ENCODE measurements at places on chromosomes 1 and 21.
A peak's percentile ranks its signal among the peaks of the same experiment; 100 is the strongest.

- no peak for DNase-seq
These were observed 310.0 kb upstream of the RUNX1 start for GRCh38 chr21:35359076-35359475.

GRCh38 chr1:8516793-8517556 lies 199.1 kb downstream of the SLC45A1 start:
- no peak for DNase-seq

GRCh38 chr1:246069581-246069980 lies 437.5 kb downstream of the SMYD3 start:
- DNase-seq = no peak

GRCh38 chr1:174922121-174922520 lies 77.6 kb upstream of the CACYBP start:
- no peak for DNase-seq

DNA sequence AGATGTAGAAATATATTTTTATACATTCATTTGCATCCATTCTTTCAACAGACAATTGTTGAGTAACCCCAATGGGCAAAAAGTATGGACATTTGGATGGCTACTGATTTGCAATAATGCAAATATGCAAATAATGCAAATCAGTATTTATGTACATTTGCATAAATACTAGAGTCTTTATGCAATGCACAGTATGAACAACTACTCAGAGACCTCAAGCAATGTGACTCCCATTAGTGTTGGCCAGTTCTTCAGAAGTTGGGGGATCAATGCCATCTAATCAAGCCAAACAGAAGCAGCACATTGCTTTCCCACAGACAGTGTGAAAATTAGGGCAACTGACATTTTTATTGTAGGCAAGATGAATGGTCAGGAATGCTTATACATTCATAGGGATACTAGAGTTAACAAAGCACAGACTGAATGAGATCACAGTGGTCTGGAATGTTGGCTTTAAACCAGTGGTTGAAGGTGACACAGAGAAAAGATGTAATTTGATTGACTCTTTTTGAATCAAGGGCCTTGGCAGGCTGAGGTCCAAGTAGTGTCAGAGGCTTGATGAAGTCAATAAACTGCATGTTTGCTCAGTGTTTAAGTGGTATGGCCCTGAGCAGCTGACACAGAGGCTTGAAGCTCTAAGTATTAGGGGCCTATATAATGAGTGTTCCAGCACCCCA lies 256.6 kb downstream of the CTH start:
- no peak for DNase-seq

DNA sequence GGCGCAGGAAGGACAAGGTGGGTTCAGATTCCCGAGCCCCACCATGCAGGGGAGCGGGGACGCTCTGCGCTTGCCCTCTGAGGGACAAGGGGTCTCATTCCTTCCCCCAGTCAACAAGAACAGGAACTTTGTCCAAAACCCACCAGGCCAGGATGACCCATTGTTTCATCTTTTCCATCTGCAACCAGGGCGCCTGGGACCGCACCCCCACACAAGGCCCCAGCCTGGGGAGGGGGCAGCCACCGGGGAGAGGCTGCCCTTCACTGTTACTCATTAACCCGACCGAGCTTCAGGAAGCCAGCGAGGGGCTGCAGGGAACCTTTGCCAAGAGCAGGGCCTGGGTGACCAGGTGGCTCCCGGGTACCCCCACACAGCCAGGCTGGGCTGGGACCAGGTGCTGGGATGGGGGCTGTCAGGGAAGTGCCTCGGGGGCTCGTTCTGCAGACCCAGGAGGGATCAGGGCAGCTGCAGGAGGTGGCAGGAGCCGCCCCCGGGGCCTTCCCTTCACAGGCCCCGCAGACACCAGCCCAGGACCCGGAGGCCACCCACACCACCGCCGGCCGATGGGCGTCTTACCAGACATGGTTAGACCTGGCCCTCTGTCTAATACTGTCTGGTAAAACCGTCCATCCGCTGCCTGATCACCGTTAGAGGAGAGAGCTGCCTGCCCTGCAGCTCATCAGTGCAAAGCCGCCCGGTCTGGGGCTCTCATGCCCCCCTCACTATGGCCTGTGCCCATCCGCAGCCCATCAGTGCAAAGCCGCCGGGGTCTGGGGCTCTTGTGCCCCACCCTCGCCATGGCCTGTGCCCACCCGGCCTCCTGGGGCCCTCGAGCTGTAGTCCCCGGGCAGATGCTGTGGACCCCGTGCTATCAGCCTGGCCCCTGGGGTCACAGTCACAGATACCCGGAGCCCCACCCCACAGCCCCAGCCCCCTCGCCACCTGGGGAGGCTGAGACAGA lies 4.9 kb upstream of the TTLL10 start:
- no peak for DNase-seq

DNA sequence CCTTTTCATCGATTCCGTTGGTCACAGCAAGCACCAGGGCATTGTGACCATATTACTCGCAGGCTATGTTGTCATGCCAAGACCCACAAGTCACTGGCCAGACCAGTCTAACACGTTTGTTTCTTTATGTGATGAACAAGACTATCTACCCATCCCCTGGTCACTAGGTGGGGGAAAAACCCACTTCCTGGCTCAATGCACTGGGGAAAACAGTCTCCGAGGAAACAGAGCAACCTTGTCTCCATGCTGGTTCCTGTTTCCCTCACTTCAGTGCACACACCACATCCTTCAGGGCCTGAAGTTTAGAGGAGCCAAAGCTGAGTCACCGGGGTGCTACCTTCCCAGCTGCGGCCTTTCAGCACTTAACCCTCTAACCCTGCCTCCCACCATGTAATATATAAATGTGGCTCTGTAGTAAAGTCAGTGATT lies 20.9 kb downstream of the ERICH3 start:
- DNase-seq = no peak

- DNase-seq = no peak
These were observed 220.0 kb downstream of the LBR start for GRCh38 chr1:225207791-225208190.

DNA sequence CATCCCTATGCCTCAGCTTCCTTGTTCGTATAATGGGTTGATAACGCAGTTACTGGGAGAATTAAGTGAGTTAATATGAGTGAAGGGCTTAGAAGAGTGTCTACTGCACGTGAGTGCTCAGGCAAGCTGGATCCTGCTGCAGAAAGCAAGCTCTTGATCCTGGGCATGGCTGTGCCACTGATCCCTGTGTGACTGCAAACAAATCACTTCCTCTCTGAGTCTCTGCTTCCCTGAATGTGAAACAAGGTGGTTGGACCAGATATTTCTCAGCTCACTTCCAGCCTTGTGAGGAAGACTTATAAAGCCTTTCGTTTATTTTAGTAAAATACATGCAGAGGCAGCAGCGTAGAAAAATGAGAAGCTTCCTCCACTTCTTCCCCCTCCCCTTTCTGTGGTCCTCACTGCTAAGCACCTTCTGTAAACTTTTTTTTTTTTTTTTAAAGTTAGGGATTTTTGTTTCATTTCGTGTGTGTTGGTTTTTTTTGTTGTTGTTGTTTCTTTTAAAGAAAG lies 13.8 kb downstream of the PSEN2 start:
- no peak for DNase-seq

GRCh38 chr1:44714944-44715571 lies 15.9 kb downstream of the RNU5D-1 start:
- DNase-seq = peak; percentile 54

GRCh38 chr21:14120091-14120734 lies 90.5 kb downstream of the LIPI start:
- DNase-seq = no peak

DNA sequence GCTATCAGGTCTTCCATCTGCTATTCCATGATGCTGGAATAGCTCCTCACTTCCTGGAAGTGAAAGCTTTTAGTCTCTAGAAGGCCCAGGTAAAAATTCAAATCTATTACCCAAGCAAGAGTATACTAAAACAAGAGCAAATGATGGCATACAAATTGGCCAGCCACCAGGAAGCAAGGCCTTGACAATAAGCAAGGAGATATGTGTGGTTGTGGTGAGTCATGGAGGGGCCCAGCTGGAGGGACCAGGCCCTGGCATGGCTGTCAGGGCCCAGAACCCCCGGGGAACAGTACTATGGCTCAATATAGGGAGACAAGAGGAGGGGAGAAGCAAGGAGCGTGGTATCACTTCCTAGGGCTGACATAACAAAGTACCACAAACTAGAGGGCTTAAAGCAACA lies 358.7 kb downstream of the RRAGC start:
- no peak for DNase-seq

DNA sequence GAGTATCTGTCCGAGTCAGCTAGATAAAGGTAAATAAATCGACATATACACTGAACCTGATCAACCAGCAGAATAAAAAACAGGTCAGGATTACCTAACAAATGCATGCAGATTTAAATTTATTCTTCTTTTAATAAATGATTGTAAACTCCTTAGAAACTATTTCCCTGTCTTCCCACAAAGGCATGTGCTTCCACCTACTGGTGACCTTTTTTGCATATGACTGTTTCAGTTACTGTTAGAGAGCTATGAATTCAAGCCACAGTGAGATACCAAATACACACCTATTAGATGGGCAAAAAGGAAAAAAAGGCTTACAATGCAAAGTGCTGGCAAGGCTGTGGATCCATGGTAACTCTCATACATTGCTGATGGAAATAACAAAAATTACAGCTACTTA lies 957.4 kb upstream of the NCAM2 start:
- no peak for DNase-seq

- DNase-seq = no peak
These were observed 233.9 kb downstream of the SLC45A1 start for GRCh38 chr1:8551613-8552489.

DNA sequence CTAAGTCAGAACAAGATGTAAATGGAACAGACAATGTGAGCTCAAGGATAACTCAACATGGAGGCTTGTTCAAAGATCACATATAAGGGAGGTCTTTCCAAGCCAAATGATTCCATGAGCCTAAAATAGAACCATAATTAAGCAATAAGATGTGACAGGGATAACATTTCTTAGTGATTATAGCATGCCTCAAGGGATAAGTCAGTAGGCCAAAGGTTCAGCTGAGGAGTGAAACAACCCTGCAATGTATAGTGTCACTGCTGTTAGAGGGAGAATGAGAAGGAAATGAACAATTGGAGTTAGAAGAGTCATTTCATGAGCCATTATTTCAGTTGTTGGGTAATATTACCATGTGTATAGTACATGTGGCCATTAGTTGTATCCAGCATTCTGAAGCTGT lies 25.0 kb downstream of the GORAB start:
- no peak for DNase-seq

DNA sequence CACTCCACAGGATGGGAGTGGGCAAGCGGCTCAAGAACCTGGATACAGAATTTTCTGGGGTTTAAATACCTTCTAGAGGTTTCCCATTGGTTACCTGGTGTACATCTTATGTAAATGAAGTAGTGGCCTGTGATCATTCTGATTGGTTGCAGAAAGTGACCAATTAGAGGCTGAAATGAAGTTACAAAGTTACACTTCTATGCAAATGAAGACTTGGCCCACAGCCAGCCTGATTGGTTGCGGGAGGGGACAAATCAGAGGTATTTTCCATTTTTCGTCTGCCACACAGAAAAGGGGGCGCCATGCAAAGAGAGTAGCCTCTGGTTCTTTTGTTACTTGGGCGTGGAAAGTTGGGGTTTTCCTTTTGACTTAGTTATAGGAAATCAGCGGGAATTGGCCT lies 8.9 kb downstream of the KCNAB2 start:
- no peak for DNase-seq

- DNase-seq = no peak
These were observed 201.6 kb downstream of the PTPRU start for GRCh38 chr1:29437946-29438345.

DNA sequence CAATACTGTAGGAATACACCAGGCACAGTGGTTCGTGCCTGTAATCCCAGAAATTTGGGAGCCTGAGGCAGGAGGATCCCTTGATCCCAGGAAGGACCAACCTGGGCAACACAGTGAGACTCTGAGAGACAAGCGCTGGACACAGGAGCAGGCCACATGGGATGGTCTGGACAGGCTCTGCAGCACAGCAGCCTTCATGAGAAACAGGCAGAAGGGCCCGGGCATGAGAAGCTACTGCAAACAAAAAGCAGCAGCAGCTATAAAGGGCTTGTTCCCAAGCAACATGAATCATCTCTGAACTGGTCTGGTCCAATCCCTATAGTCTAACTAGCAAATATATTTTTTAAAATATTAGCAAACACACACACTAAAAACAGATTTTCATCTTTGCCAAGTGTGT lies 35.5 kb upstream of the SLAMF9 start:
- DNase-seq = no peak

- DNase-seq = no peak
These were observed 20.3 kb downstream of the TSPAN2 start for GRCh38 chr1:115068826-115069585.

GRCh38 chr1:240811256-240811655 lies 199.3 kb upstream of the GREM2 start:
- no peak for DNase-seq

- DNase-seq = no peak
These were observed 73.8 kb downstream of the LYPLAL1 start for GRCh38 chr1:219247441-219247840.

- DNase-seq = no peak
These were observed 46.1 kb downstream of the ADAMTS1 start for GRCh38 chr21:26798856-26799751.

- DNase-seq = no peak
These were observed 94.7 kb downstream of the DISP1 start for GRCh38 chr1:222909586-222909985.

DNA sequence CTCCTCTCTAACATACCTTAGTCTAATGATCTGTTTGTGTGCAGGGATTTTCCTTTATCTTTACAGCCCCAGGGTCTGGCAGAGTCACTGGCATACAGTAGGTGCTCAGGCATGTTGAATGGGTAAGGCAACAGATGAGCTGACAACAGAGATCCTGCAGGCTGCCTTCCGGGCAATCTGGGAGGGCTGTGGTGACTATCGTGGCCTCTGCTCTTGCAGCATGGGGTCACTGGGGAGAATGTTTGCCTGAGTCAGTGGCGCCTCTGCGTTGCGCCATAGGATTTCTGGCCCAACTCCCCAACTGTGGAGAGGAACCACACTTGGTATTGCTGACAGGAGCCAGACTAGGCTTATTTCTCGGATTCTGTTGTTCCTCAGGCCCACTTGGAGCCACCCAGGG lies 93.8 kb downstream of the LAMC2 start:
- no peak for DNase-seq

- no peak for DNase-seq
These were observed 42.9 kb upstream of the LGALS8 start for GRCh38 chr1:236480758-236481436.

DNA sequence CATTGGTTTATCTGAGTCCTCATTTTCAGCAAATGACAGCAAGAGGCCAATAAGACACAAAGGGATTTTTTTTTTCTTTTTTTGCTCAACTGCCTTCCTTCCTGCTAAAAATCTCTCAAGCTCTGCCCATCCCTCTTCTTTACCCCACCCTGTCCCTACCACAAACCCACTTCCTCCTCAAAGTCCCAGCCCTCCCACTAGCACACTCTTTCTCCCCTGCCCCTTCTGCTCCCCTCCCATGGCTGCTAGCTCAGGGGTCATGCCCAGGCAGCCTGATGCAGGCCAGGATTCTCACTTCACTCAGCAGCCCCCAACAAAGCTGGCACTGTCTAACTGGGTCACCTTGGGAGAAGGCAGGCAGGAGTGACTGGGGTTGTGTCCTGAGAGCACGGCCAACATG lies 28.8 kb upstream of the PPP2R5A start:
- DNase-seq = peak; percentile 86

All from T-helper 1 cell (primary cell).